LoVo (cell line): ENCODE measurements at places on chromosomes 13 and 19.

DNA sequence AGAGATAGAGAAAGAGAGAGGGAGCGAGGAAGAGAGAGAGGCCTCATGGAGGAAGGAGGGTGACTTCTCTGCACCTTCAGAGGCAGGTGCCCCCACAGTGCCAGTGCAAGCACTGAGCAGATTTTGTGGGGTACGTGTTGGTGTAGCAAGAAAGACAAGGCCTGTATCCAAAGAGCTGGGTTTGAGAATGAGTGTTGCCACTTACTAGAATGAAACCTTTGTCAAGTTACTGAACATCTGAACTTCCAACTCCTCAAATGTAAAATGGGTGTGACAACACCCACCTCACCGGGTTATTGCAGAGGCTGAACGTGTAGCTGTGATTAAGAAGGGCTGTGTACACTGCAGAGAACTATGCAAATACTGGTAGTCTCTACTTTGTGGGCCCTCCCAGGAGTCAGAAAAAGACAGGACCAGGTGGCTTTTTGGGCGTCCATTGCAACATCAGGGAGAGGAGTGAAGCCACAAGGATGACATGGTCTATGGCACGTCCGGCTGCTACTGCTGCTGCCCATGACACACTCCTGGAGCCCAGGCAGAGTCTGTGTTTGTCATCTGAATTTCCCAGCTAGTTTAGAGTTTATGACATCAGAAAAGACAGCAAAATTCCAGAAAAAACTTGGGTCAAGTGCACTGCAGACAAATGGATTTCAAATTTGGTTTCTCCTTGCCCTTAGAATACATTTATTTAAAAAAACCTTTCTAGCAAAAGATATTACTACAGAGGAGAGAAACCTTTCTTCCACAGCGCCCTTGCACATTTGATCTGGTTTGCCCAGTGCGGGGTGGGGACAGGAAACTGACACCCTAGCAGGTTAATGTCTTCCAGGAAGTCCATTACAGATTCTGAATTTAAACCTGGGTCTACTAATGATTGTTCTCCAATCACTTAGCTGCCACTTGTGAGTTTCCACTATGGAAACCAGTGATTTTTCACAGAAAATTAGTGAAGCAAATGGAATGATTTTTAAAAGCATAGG is 54.0 kb upstream of the ATP12A start:
- DNase-seq: no peak

DNA sequence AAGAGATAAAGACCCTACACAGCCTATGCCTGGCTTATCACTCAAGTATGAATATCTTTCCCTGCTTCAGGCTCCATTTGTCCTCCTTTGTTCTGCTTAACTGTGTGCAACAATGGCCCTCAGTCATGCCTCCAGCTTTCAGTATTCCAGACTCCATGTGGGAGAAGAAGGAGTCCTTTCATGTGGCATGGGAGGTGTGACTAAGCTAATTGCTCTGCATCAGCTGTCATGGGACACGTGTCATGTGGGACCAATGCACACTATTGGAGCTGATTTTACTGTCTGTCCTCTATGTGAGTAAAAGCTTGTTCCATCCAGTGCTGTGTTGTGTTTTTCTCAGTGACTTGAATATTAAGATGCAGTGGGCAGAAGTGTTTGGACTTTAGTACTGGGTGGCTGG is 1198.3 kb downstream of the OLFM4 start:
- DNase-seq: no peak

GRCh38 chr13:20550799-20551198 is 16.2 kb upstream of the IFT88 start:
- DNase-seq: no peak

GRCh38 chr19:18491995-18492953 is 29.6 kb downstream of the ELL start:
- no peak for DNase-seq

DNA sequence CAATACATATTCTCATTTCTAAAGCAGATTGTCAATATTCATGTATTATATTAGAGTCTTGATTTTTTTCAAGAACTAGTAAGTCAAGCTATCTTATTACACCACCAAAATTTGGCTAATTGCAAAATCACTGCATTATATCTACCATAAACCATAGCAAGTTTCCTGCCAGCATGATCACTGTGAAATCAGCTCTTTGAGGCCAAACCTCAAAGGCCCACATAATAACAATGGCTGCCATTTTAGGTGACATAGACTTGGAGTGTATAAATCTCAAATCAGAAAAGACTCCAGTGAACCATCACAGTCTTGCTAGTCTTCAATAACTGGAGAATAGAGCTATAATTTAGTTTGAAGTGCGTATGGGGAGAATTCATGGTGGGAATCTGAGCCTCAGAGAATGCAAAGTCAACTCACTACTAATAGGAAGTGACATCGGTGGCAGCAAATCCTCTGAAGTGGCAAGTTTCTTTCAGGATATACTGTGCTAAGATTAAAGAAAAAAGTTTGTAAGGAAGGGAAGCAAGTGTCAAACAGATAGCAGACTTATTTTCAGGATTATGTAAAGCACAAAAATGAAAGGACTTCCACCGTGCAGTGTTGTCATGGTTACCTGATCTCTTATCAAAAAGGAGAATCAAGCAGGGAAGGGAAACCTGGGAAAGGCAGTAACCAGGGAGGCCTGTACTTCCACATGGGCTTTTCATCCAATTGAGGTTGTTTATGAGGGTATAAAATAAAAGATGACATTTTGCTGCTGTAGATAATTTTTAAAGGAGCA is 117.4 kb upstream of the FNDC3A start:
- no peak for DNase-seq

- DNase-seq: no peak
Observed at GRCh38 chr13:32024750-32025149, 6.8 kb upstream of the FRY start.

DNA sequence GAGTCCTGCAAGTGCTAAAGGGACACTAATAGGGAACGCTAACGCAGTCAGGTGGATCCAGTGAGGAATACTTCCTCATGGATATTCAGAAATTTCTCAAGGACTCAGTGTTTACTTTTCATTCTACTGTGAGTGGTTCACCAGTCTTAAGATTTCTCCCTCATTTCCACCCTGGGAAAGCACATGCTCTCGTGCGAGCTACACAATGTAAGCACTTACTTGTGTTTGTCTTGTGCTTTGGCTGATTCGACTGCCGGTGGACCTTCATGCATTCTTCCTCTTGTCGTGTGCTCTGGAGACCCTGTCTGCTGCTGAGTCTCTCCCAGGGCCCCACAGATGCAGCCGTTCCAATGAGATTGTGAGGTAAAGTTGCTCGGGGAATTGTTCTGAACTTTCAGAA is 180.1 kb downstream of the NUFIP1 start:
- DNase-seq: no peak

GRCh38 chr13:59607780-59608233 is 555.9 kb downstream of the DIAPH3 start:
- peak; percentile 27 for DNase-seq

- DNase-seq: no peak
Observed at GRCh38 chr13:99312493-99312883, 5.3 kb upstream of the GPR183 start.

GRCh38 chr13:98706446-98707110 is 45.9 kb downstream of the SLC15A1 start:
- DNase-seq: peak; percentile 48

DNA sequence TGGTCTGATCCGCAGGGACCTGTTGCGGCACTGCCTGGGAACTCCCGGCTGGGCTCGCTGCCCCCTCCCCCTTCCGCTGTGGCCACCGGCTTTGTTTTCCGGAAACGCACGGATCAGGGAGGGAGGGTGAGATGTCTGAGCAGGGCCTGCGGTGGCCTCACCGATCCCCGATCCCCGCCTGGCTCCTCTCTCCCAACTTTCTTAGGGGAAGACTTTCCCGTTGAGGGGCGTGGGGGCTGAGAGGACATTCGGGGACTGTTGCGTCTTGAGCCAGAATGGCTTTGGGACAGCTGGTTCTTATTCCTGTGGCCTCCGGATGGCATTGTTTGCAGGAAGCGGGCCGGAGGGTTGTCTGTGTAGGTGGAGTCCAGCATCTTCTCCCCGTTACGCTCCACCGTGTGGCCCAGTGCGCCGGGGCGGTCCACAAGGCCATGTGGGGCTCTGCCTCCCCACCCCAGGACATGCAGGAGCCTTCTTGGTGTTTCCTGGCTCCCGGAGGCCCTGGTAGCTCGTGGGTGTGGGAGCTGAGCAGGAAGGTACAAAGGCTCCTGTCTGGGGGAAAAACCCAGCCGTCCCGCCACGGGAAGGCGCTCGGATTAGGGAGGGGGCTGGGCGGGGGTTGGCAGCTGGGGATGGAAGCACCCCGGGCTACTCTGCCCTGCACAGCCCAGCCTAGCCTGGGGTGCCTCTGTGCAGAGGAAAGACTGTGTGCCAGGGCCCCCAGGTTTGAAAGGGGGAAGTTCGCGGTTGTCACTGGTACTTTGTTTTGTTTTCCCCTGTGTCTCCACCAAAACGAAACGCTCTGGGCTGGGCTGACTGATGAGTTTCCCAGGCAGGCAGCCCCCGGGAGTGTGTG is 1.3 kb downstream of the CSNK1G2 start:
- peak; percentile 44 for DNase-seq

GRCh38 chr13:32726374-32727037 is 140.3 kb downstream of the PDS5B start:
- no peak for DNase-seq

GRCh38 chr13:19345158-19345557 is 163.5 kb upstream of the TUBA3C start:
- no peak for DNase-seq

DNA sequence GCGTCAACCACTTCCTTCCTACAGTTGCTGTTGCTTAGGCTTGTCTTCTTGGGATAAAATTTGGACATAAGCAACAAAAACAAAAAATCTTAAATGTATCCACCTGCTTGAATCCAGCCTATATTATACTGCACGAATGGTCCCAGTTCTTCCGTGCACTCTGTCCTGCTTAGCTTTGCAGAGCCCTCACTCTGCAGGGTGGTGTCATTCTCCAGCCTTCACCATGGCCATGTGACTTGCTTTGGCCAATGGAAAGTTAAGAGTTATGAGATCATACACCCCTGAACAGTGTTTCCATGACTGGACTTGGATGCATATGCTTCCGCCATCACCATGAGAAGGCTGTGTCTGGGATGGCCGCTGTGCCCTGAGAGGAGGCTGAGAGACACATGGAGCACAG is 27.4 kb upstream of the SACS start:
- no peak for DNase-seq

GRCh38 chr19:8336072-8336569 is 6.9 kb downstream of the KANK3 start:
- DNase-seq: no peak

GRCh38 chr19:5953680-5954213 is 24.2 kb downstream of the RANBP3 start:
- no peak for DNase-seq

- DNase-seq: peak; percentile 82
Observed at GRCh38 chr13:24511019-24511815, 1.4 kb downstream of the PARP4 start.

DNA sequence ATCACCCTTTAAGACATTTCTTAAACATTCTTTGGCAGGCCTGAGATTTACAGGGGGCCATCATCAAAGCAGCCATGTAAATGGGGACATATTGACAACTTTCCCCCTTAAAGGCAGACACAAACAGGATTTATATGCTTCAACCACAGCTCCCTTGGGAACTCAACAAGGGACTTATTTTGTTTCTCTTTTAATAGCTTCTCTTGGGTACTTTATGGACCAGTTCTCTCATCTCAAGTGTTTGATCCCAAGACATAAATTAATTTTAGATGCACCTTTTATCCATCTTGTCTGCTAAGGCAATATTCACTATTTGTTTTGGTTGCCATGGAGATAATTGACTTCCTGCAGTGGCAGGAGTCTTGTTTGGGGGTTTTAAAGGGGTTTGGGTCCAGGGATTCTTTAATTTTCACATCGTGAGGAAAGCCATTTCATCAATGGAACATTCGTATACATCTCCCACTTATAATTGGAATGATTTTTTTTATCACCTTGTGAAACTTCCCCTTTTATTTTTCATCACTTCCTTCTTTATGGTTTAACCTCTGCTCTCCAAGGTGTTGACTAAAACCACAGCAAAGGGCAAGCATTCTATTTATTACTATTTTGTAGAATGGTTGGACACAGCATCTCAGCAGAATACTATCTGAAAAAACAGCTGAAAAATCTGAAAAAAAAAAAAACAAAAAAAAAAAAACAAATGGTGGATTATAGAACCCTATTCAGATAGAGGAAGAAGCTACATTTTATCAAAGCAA is 726.0 kb downstream of the DIAPH3 start:
- no peak for DNase-seq

GRCh38 chr13:110521946-110522345 is 39.6 kb downstream of the RAB20 start:
- no peak for DNase-seq

- no peak for DNase-seq
Observed at GRCh38 chr19:56086671-56087430, 34.2 kb downstream of the ZNF787 start.

- DNase-seq: no peak
Observed at GRCh38 chr13:32495841-32496240, 42.8 kb downstream of the N4BP2L2 start.

DNA sequence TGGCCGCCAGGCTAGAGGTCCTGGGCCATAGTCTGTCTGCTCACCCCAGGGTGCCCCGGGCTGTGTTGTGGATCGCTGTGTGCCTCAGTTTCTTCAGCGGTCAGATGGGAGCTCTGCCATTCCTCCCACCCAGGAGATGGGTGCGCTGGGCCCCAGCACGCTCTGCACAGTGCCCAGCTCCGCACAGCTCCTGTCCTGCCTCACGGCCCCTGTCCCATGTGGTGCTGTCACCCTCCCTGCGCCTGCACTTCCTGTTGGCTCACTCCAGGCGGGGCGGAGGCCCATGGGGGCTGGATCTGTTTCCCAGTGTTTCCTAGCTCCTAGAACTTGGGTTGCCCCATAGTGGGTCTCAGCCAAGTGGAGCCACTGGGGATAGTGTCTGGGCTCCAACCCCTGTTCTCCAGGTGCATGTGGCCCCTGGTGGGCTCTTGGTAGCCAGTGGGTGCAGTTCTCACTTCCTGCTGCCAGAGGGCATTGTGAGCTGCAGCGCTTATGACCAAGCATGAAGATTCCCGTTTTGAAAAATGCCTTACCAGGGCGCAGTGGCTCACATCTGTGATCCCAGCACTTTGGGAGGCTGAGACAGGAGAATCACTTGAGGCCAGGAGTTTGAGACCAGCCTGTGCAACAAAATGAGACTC is 69.8 kb downstream of the KDM4B start:
- DNase-seq: no peak

DNA sequence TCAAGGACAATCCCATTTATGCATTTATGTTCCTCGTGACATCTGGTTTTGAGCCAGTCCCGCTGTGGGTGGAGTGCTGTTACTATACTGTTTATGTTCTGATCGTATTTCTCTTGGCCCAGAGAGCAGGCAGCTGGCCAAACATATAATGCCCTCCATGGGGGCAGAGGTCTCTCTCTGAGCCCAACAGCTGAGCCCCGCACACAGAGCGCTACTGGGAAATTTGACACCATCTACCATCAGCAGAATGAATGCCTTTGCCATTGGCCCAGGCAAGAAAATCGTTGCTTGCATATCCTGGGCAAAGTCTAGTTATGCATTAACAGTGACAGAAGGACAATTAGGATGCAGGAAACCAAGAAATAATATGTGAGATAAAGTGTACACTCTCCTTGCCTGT is 126.8 kb upstream of the CACNA1A start:
- peak; percentile 56 for DNase-seq
